Stimulated activated CD8-positive, alpha-beta memory T cell treated with anti-CD3 and anti-CD28 coated beads, Interleukin-4, amount 100 ng/mL, for 24 hours (primary cell): ENCODE measurements at places on chromosomes 6 and 20.

GRCh38 chr6:127515234-127515793 lies 3.8 kb downstream of the MTCL3 start:
- DNase-seq = no peak

- DNase-seq = no peak
These were observed 457.3 kb upstream of the SULF2 start for GRCh38 chr20:48242623-48243022.

DNA sequence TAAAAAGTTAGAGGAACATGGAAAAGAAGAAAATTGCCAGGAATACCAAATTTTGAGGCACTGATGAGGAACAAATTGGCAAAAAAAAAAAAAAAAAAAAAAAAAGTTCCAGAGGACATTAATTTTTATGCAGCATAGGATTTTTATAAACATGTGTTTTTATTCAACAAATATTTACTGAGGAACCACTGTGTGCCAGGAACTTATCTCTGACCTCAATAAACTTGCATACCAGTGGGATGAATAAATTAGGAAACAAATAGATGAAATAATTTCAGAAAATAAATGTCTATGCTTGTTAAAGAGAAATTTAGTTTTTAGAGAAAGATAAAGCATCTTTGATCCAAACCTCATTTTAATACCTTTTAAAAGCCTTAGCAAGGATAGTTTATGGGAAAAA lies 175.1 kb downstream of the PDE10A start:
- DNase-seq = no peak

GRCh38 chr6:36368921-36369865 lies 18.3 kb downstream of the ETV7 start:
- no peak for DNase-seq

GRCh38 chr6:168182366-168182765 lies 103.4 kb upstream of the FRMD1 start:
- no peak for DNase-seq

DNA sequence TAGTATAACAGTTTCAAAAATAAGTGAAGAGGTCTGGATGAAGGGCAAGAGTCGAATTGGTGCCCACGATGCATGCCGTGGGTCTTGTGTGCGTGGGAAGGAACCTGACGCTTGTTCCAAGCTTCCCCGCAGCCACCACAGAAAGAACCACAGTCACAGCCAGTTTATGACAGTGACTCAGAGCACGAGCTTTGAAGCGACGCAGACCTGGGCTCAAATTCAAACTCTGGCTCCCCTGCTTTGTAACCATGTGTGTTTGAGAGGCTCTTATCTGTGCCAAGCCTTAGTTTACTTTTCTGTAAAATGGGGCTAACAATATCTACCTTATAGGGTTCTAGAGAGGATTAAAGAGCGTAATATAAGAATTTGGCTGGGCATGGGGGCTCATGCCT lies 65.5 kb downstream of the SYNJ2 start:
- peak; percentile 54 for DNase-seq

DNA sequence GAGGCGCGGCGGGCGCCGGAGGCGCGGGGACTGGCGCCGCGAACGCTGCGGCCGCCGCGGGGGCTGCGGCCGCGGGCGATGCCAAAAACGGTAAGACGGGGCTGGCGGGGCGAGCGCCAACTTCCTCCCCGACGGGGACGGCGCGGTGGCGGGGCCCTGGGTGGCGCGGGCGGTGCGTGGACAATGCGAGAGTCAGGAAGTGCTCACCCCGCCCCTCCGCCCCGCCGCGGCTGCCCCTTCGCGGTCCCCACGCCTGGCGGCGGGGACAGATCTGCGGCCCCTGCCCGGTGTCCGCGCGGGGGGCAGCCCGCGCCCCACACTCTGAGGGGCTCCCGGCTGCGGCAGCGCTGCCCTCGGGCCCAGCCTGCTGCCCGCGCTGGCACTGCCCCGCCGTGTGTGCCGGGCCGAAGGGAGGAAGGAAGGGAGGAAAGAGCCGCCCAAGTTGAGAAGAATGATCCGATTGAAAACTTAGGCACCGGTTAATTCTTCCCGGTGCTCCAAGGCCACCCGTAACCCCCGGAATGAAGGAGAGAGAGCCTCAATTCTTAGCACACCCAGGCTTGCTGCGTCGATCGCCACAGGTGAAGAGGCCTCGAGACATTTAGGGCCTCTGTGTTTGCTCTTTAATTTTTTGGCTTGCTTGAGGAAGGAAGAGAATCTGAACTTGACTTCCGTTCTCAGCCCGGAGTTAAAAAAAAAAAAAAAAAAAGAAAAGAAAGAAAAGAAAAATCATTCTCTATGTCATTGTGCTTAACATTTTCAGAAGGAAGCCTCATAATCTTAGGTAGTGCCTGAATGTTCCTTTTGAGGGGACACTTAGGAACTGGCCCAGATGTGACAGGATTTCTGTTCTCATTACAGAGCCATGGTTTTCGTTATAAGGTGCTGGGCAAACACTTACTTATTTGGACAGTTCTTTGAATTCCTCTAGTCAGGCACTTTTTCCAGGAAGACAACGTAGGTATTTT lies 982 bp downstream of the HECA start:
- DNase-seq = peak; percentile 52

DNA sequence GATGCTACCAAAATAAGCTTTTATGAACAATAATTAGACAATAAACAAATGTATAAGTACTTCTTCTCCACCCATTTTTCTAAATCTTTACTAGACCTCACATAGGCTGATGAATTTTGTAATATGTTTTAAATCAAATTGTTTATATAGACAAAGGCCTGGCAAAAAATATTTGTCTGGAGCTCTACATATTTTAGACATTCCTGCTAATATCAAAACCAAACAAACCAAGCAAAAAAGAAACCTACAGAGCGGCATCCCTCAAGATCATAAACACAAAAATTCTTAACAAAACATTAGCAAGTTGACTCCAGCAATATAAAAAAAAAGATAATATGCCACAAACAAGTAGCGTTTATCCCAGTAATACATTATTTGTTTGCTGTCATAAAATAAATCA lies 87.2 kb downstream of the ADAT2 start:
- DNase-seq = no peak

- DNase-seq = no peak
These were observed 185.8 kb upstream of the PRDM1 start for GRCh38 chr6:105900125-105900937.

GRCh38 chr6:25973923-25974555 lies 11.4 kb downstream of the TRIM38 start:
- DNase-seq = no peak

GRCh38 chr6:148059869-148060268 lies 282.8 kb upstream of the SASH1 start:
- no peak for DNase-seq
